ENCODE measurements at places on chromosomes 5 and 9. TPM values are rescaled to one million over a fixed set of nuclear protein-coding genes. Genes with fewer than 3 reads are reported as not detected.

Gene LIFR
- total RNA-seq: 62.4 TPM

Gene C9orf43
- 0.40 TPM for total RNA-seq

GRCh38 chr5:33556330-33557328, 115.9 kb downstream of the TARS1 start:
- no peak for DNase-seq

GRCh38 chr5:134227259-134227658, 1.4 kb upstream of the PPP2CA start:
- DNase-seq: no peak

DNA sequence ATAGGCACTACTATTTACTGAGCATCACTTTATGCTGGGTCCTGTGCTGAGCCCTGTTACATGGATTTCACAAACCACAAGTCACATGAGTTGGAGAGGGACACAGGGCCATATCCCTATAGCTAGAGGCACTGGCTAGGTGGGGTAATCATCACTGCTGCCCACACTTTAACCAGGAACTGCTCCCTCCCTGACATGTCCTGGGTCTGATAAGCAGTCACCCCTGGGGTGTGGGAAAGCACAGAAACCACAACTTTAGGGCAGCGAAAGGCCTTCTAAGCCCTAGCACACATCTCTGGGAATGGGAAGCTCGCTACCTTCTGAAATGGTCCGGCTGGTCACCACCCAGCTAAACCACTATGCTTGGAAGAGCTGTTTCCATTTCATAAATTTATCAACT, 15.0 kb downstream of the TBC1D2 start:
- DNase-seq: no peak

GRCh38 chr5:150428978-150429377, 16.3 kb upstream of the CD74 start:
- DNase-seq: no peak

- DNase-seq: no peak
Measured at GRCh38 chr5:73615085-73615484, 10.9 kb upstream of the ARHGEF28 start.

GRCh38 chr9:137192859-137193258, 4.4 kb downstream of the SSNA1 start:
- no peak for DNase-seq

DNA sequence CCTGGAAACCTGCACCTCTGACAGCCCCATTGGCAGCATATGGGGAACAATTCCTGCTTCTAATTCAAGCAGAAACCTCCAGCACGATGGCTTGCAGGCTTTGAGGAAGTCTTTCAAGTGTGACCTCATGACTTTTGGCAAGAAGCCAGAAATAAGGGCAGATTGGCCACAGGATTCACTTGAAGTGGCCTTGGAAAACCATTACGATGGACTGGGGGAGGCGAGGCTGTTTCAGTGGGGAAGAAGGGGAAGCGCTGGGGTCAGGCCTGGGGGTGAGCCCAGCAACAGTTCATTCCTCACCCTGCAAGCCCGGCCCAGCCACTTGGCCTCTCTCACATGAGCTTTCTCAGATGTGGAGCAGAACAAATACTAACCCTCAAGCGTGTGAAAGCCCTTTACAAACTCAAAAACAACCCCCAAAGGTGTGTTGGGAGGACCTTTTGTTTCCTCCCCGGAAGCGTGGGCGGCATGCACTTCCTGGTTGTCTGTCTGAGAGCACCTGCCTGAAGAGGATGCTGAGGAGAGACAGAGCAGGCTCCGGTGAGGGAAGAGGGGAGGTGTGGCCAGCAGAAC, 26.9 kb upstream of the EEIG1 start:
- peak; percentile 15 for DNase-seq

DNA sequence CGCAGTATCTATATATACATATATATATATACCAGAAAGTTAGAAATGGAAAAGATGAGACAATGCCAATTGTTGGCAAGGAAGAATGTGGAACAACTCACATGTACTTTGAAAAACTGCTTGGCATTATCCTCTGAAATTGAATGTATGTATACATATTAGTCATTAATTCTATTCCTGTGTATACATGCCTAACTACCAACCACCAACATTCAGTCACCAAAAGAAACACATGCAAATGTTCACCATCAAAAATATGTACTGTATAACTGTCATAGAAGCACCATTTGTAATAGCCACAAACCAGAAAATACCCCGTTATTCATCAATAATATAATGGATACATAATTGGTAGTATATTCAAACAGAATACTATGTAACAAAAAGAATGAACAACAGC, 330.2 kb upstream of the GRAMD2B start:
- DNase-seq: no peak

DNA sequence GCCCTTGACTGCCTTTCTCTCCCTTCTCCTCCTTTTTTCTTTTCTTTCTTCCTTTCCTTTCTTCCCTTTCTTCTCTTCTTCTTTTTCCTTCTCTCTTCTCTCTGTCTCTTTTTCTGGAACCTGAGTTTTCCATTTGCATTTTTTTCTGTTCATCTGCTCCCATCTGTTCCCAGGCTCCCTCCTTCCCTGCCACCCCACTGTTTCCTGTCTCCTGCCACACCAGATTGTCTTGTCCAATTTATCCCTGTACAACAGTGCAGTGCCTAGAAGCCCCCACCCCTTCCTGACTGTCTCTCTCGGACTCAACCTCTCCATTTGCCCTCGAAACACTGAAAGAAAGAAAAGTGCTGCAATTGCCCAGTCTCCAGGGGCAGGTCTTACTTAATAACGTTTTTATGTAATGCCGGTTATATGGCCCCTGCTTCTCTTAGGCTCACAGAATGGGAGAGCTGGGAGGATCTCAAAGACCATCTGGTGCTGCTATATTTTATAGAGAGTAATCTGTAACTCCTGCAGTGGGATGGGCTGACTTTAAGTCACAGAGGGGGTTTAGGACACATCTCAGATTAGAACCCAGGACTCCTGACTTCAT, 101.4 kb downstream of the RALGPS1 start:
- DNase-seq: no peak
